Heart right ventricle (tissue), 16 donors: ENCODE measurements at places on chromosomes 3 and 15. TPM values are rescaled to one million over a fixed set of nuclear protein-coding genes. Genes with fewer than 3 reads are reported as not detected.

The C3orf85 gene
- total RNA-seq: not detected

The PAQR5 gene
- total RNA-seq: 0.38 TPM

- no peak for DNase-seq
Observed at GRCh38 chr15:63482874-63483323, 21.5 kb upstream of the USP3 start.

DNA sequence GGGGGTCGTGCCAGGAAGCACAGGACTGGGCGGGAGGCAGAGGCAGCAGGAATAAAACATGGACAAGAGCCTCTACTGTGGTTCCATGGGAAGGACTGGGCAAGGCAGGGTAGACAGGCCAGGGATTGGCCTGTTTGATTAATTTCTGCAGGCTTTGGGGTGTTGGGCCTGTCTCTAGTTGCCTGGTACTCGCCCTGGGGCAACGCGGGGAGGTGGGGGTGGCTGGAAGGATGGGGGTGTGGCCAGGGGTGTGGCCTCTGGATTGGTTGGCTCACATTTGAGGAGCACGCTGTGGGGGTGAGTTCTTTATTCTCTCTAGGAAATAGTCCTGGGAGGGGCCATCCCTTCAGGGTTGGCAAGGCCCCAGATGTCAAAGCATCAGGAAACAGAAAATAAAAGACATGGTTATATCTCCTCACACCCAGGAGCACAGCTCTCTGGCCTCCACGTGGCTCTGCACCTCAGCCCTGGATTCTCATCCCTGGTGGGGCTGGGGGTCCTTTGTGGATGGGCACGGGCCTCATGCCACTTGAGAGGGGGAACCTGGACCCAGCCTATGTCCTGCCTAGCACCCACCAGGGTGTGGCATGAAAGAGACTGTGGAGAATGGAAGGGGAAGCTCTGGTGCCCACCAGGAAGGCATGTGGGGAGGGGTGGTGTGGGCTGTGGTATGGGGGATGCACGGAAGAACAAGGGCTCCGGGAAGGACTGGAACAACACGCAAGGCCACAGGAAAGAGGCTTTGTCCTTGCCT, 223.0 kb upstream of the LYSMD4 start:
- no peak for DNase-seq

- peak; percentile 41 for DNase-seq
Observed at GRCh38 chr3:58135712-58136543, 74.8 kb downstream of the DNASE1L3 start.

DNA sequence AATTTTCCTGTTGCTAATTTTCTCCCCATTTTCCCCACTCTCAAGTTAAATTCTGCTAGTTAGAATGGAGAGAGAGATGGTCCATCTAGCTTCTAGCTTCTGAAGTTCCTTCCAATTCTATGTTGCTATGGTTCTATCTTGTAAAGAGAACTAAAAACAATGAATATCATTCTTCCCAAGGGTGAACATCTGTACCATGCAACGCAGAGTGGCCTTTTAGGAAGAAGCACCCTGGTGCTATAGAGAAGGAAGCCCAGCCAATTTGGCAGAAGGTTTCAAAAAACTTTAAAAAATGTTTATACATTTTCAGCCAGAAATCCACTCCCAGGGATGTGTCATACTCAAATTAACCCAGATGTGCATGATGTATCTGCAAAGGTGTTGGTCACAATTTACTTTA, 149.1 kb downstream of the SEMA6D start:
- no peak for DNase-seq

GRCh38 chr3:49788056-49788455, 1.7 kb upstream of the IP6K1 start:
- DNase-seq: no peak

DNA sequence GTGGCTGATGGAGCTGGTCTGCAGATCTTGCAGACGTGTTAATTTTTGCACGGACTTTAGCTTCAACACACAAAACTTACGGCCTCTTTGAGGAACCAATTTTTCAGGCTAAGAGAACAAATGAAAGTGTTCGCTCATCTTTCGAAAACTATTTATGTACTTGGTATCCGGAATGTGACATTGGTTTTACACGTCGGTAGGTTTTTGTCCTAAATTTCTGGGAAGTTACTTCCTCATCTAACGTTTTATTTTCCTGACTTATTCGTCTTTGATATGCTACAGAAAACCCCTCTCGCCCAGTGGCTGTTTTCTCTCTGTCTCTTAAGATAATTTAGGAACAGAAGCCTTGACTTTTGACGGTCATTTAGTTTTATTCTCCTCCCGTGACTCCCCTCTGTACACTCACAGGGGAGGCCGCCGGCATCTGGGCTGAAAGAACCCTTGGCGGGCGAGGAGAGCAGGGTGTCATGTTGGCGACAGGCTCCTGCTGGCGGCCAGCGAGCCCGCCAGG, 834 bp upstream of the GREM1 start:
- no peak for DNase-seq

GRCh38 chr15:71761649-71762048, 48.7 kb upstream of the NR2E3 start:
- DNase-seq: no peak

GRCh38 chr3:5796541-5796940, 609.0 kb downstream of the EDEM1 start:
- no peak for DNase-seq

DNA sequence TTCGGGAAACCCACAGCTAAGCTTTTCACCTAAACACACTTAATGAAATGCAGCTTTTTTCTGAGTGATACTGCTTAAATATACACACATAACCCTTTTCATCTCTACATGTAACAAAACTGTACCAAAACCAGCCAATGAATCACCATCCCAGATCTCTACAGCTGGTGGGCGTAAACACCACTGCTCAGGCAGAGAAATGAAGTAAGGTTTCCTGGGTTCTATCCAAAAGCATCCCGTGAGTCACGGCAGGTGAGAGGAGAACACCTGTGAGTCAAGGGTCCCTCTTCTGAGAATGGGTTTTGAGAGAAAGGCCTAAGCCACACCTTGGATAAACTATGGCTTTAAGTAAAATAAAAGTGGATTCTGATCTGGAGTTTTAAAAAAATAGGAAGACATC, 2.6 kb downstream of the CLDN1 start:
- no peak for DNase-seq

DNA sequence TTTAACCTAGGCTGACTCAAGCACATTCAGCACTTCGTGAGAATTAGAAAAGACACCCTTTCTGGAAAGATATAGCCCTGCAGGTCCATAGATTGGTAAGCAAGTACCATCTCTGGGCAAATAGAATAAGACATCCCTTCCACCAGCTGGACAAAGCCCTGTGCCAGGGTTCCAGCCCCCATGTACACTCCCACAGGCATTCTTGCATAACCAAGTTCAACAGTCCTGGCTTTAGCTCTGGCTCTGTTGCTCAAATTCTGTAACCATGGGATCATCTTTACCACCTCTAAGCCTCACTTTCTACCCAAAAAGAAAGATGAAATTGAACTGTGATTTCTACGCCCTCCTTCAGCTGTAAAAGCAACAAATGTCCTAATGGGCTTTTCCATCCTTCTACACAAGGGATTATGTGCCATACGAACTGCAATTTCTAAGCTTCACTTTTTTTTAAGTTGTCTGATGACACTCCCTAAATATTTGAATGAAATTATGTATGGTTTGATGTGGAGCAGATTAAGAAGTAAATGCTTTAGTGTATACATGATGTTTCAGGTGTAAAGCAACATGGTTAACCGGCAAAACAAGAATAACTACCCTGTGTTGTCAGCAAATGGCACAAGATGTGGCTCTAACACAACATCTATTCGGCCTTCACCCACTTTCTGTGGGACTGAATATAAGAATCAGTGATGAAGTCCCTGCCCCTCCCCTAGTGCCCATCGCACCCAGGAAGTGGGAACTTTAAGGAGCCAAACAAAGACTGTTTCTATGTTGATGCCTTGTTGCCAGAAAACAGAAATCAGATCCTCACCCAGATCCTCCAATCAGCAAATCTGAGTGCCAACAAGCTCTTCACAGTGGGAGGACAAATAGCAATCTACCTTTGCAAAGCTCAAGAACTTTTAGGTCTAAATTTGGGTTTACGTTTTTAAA, 165.7 kb downstream of the P3H2 start:
- no peak for DNase-seq

- DNase-seq: no peak
Observed at GRCh38 chr15:40277471-40277870, 5.4 kb downstream of the ANKRD63 start.
